ENCODE measurements at places on chromosomes 11 and 22. TPM values are rescaled to one million over a fixed set of nuclear protein-coding genes. Genes with fewer than 3 reads are reported as not detected.

Gene HTR3B
- total RNA-seq = 0.21 TPM

Gene OSM
- total RNA-seq = 0.11 TPM

Gene GGTLC2
- total RNA-seq = not detected

Gene SEPTIN5
- total RNA-seq = 71.6 TPM

Gene SAA2
- total RNA-seq = not detected

Gene TLCD5
- 5.1 TPM for total RNA-seq

Gene KDM2A
- total RNA-seq = 31.3 TPM

Gene KRTAP5-7
- total RNA-seq = not detected

Gene LRRC55
- total RNA-seq = 0.35 TPM

Gene MN1
- 7.8 TPM for total RNA-seq

Gene NKAPD1
- 24.9 TPM for total RNA-seq

Gene GP1BB
- 3.1 TPM for total RNA-seq

Gene ARHGAP42
- 3.6 TPM for total RNA-seq

Gene SCUBE1
- total RNA-seq = 2.9 TPM

Gene CD3G
- 0.42 TPM for total RNA-seq

Gene TCN2
- 6.0 TPM for total RNA-seq

Gene COPB1
- 129 TPM for total RNA-seq

Gene ZNF214
- total RNA-seq = 3.2 TPM

Gene BTG4
- not detected for total RNA-seq

Gene ROBO4
- 3.9 TPM for total RNA-seq

Gene FAM181B
- total RNA-seq = 2.8 TPM

Gene ASPHD2
- total RNA-seq = 2.1 TPM

Gene CHRM4
- total RNA-seq = 1.4 TPM

Gene LBHD1
- total RNA-seq = 3.6 TPM

Gene PHF5A
- total RNA-seq = 56.5 TPM

Gene RASGRP2
- 6.8 TPM for total RNA-seq

Gene CXCR5
- total RNA-seq = not detected

Gene RBX1
- 65.6 TPM for total RNA-seq

Gene OR8D1
- total RNA-seq = not detected

Gene SMIM35
- total RNA-seq = 0.25 TPM

Gene KCNQ1OT1
- 5.5 TPM for total RNA-seq

Gene DCHS1
- 24.4 TPM for total RNA-seq

Gene HSCB
- 11.8 TPM for total RNA-seq

Gene LMO2
- 21.6 TPM for total RNA-seq

Measured in motor neuron (in vitro differentiated cells).